Fibroblast of lung (primary cell): ENCODE measurements at places on chromosomes 16 and 17. TPM values are rescaled to one million over a fixed set of nuclear protein-coding genes. Genes with fewer than 3 reads are reported as not detected.

RHOT2 gene
- 27.7 and 29.6 TPM in 2 replicates for total RNA-seq

MTSS2 gene
- total RNA-seq = 81.7 and 126 TPM in 2 replicates

NPB gene
- total RNA-seq = 0.51 and 0.83 TPM in 2 replicates

CDRT4 gene
- 0.77 and 2.3 TPM in 2 replicates for total RNA-seq

PRDM7 gene
- not detected in 2 replicates for total RNA-seq

HBZ gene
- total RNA-seq = not detected in 2 replicates

ATP2A3 gene
- total RNA-seq = 5.9 and 12.4 TPM in 2 replicates

NATD1 gene
- 3.9 and 9.2 TPM in 2 replicates for total RNA-seq

CDIP1 gene
- total RNA-seq = 4.9 and 12.2 TPM in 2 replicates

TMEM208 gene
- total RNA-seq = 25.7 and 26.3 TPM in 2 replicates

CLDN9 gene
- total RNA-seq = not detected in 2 replicates

DOC2B gene
- total RNA-seq = not detected in 2 replicates

FBXW10 gene
- total RNA-seq = under 0.01 and 0.17 TPM in 2 replicates

IL34 gene
- total RNA-seq = 5.1 and 5.4 TPM in 2 replicates

KRT39 gene
- total RNA-seq = 0.26 and 0.33 TPM in 2 replicates

TMUB2 gene
- total RNA-seq = 36.2 and 45.4 TPM in 2 replicates

PRSS8 gene
- not detected in 2 replicates for total RNA-seq

NT5M gene
- 1.0 and 1.2 TPM in 2 replicates for total RNA-seq

ITGB3 gene
- total RNA-seq = 13.1 and 22.0 TPM in 2 replicates

ABCC12 gene
- total RNA-seq = not detected in 2 replicates

TOP2A gene
- 4.9 and 41.6 TPM in 2 replicates for total RNA-seq

AIPL1 gene
- total RNA-seq = under 0.01 TPM in 1 of 2 replicates, not detected in the other

RBFOX1 gene
- total RNA-seq = not detected in 2 replicates

STH gene
- not detected in 2 replicates for total RNA-seq

EPN2 gene
- 20.3 and 36.0 TPM in 2 replicates for total RNA-seq

MEOX1 gene
- not detected in 2 replicates for total RNA-seq

HSPB9 gene
- not detected in 2 replicates for total RNA-seq

SOCS1 gene
- 13.6 and 21.1 TPM in 2 replicates for total RNA-seq
